SK-N-MC (cell line): ENCODE measurements at places on chromosomes 16 and 17.

- DNase-seq, result no peak
These were observed 414.1 kb upstream of the CDH8 start for GRCh38 chr16:62450291-62450690.

- no peak for DNase-seq
These were observed 169.2 kb upstream of the TBX2 start for GRCh38 chr17:61230461-61230860.

DNA sequence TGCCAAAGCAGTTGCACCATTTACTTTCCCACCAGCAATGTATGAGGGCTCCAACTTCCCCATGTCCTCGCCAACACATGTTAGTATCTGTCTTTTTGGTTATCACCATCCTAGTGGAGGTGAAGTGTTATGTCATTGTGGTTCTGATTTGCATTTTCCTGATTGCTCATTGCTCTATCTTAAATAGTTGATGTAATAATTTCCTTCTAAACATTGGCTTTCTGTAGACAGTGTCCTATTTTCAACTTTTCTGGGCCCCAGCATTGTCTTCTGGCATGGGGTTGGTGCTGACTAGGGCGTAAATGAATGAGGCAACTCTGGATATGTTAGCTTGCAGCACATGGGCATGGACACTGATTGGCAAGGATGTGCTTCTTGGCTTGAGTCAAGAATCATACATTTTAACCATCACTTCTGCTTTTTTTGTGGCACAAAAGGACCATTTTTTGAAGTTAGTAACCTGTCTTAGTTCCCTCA, 25.1 kb downstream of the PLCG2 start:
- DNase-seq, result no peak

DNA sequence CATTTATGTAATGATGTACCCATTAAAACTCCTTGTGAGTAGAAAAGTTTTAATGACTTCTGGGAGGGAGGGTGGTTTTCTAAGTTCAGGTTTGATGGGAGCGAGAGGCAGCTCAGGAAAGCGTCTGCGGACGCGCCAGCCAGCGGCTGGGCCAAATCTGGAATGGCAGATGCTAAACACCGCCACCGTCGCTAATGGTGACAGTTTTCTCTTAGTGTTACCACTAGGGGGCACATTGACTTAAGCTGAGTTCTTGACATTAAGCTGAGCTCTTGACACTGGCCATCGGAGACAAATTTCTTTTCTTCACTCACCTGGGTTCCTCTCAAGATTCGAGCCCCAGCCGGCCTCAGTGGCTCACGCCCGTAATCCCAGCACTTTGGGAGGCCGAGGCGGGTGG, 6.7 kb downstream of the TRPV1 start:
- DNase-seq, result no peak

- no peak for DNase-seq
These were observed 108.5 kb upstream of the CHMP6 start for GRCh38 chr17:80882926-80883685.

GRCh38 chr16:54405478-54405877, 118.9 kb upstream of the IRX3 start:
- DNase-seq, result no peak

DNA sequence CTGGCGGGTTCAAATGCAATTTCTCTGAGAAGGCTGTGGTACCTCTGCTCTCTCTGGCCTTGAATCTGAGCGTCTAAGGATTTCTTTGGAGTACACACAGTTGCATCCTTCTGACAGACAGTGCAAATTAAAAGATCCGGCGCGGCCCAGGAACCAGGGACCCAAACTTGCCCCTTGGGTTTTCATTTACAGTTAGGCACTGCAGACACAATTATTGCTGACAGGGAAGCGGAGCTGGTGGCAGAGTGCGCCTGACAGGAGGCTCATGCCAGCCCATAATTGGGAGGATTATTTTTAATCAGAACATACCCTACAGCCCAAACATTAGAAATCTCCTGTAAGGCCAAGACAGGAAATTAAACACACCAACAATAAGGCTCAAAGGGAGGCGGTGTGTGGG, 1023.4 kb upstream of the RBFOX1 start:
- no peak for DNase-seq

GRCh38 chr17:14360856-14361255, 60.0 kb downstream of the HS3ST3B1 start:
- no peak for DNase-seq

DNA sequence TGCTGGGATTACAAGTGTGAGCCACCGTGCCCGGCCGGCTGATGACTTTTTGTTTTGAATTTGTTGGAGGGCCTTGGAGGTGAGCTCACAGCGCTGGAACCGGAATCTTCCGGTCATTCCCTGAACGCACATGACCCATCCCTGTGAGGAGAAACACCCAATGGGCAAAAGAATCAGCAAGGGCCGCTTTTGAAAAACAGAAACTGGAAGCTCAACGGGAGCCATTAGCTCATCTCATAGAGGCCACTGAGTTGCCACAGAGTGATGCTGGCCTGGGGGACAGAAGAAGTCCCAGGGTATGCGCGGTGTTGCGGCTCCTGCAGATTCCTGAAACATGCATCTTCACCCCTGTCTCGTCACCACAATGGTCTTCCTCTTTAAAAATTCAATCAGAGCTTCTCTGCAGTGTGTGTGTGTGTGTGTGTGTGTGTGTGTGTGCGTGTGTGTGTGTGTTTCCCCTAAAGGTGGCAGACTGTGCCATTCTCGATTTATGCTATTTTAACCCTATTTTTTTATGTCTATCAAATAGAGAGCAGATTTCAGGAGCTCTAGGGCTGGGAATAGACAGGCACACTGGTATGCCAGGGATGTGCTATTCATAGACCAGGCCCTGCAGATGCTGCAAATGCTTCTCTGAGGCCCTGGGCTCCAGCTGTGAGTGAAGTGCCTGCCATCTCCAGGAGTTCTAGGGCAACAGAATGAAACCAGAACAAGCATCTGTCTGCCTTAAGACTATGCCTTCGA, 68.3 kb downstream of the MARCHF10 start:
- no peak for DNase-seq

DNA sequence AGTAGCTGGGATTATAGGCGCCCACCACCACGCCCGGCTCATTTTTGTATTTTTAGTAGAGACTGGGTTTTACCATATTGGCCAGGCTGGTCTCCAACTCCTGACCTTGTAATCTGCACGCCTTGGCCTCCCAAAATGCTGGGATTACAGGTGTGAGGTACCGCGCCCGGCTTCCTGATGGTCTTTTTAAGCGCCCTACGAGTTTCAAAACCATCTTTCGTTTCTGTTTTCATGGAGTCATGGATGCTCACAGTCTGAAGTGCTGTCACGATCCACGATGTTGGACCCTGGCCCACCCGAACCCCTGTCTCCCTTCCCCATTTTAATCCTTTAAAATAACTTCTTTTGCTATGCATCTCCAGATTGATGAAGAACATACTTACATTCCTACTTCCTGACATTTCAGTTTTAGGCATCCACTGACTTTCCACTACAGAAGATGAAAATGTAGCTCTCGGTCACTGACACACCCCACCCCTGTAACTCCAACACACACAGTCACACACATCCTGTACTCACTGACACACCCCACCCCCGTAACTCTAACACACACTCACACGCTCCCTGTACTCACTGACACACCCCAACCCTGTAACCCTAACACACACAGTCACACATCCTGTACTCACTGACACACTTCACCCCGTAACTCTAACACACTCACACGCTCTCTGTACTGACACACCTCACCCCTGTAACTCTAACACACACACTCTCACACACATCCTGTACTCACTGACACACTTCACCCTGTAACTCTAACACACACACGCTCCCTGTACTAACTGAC, 22.6 kb upstream of the WDR45B start:
- no peak for DNase-seq

DNA sequence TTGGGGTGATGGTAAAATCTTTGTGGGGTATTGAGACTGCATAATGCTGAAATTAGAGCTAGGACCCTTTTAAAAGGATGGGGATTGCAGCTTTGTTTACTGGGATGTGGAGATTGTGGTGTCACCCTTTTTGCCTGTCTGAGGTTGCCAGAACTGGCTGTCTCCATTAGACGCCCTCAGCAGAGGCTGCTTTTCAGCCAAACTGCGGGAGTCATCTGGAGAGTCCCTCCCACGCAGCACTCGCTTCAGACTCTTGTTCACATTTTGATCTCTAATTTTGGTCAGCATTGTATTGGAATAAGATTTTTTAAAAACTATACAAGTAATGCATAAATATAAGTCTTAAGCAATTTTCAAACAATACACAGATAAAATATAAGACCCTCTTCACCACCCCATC, 27.9 kb upstream of the JPT2 start:
- DNase-seq, result no peak
